ENCODE measurements at places on chromosomes 6 and 20.

GRCh38 chr20:56722042-56722441 is 92.9 kb downstream of the TFAP2C start:
- DNase-seq: no peak

DNA sequence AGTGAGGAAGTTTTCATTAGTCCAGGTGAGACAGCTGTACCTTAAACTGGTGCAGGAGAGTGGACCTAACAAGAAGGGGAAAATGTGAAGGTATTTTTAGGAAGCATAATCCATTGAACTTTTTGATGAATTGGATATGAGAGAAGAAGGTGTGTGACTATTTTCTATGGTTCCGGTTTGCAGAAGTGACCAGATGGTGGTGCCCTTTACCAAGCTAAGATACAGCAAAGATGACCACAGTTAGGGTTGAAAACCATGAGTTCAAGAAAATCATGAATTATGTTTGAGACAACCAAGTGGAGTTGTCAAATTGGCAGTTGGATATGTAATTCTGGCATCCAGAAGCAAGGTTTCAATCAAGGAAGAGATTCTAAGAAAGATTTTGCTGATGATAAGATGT is 61.9 kb upstream of the NRSN1 start:
- DNase-seq: peak; percentile 8

DNA sequence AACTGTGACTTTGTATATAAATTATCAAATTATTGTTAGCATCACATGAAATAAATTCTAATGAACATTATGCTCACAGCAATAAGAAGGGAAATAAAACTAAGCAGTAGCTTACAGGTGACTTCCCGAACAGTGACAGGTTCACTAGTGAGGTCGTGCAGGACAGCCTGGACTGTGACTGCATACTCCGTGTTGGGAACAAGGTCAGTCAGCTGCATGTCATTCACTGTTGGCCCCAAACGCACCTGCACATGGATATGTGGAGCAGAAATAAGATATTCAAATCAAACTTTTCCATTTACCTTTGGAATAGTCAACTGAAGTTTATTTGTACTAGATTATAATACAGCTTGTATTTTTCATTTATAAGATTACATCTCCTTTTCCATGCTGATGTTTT is 60.6 kb downstream of the COL12A1 start:
- no peak for DNase-seq

- no peak for DNase-seq
These were observed 987 bp downstream of the TMEM181 start for GRCh38 chr6:158560836-158561320.

DNA sequence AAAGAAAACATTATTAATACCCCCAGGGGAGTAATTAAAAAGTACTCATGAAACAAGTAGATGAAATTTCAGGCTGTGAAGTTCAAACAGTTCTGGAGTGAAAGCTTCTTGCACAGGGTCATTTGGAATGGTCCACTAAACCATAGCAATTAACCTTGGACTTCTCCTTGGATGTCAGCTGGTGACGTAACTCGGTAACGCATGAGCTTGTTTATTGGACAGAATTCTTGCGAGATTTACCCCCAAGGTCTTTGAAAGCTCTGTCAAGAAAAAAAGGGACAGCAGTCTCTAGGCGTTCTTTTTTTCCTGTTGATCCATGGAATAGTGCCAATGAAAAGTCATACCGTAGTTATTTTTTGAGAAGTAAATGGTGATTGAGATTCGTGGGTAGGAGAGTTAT is 2.2 kb downstream of the CD83 start:
- no peak for DNase-seq

- DNase-seq: no peak
These were observed 81.3 kb upstream of the NAA20 start for GRCh38 chr20:19935842-19936241.

- DNase-seq: no peak
These were observed 484.9 kb upstream of the MAN1A1 start for GRCh38 chr6:119834418-119834817.

GRCh38 chr20:11958855-11959254 is 41.2 kb downstream of the BTBD3 start:
- DNase-seq: no peak

DNA sequence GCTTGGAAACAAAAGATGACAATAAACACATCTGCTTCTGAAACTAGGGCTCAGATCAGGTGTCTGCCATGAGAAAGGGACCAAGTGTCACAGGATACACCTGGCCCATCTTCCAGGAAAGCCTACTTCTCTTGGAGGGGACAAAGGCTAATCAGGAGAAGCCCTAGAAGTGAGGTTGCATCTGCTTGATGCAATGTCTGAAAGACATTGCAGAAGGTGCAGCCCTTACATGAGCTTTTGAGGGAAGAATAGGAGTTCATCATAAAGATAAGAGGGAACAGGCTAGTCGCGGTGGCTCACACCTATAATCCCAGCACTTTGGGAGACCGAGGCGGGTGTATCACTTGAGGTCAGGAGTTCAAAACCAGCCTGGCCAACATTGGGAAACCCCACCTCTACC is 2.5 kb upstream of the BTN1A1 start:
- DNase-seq: no peak

DNA sequence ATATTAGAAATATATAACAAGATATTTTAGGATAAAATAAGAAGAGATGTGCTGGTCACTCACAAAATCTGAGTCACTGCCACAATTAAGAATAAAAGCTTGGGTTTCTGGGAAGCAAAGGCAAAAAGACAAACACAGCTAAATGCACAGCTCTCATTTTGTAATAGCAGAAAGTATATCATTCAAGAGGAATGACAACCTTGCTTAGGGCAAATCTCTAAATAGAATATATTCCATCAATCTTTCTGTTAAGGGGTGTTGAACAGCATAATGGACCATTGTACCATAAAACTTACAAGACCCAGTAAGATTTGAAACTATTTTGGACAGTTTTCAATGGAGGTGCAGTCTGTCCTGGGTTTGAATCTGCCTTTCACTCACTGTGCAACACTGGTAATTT is 464.9 kb upstream of the SOX4 start:
- DNase-seq: no peak

- DNase-seq: peak; percentile 93
These were observed 191.4 kb downstream of the TENT5A start for GRCh38 chr6:81561071-81561564.

- no peak for DNase-seq
These were observed 14.3 kb downstream of the LYRM4 start for GRCh38 chr6:5246141-5247097.

DNA sequence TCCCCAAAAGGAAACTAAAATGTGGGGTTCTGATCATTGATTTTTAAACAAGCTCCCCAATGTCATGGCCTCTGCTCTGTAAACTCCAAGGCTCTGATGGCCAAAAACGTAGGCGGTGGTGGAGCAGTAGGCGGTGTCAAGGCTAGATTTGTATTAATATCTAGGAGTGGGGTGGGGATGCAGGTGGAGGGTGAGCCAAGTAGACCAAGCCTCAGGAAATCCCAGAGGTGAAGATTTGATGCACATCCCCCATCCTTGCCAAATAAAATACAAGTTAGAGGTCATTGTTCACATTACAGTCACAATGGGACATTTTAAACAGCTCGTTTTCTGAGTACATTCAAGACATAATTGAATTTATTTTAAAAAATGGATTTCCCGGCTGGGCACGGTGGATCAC is 30.9 kb upstream of the TBC1D7 start:
- no peak for DNase-seq

GRCh38 chr6:101539510-101540245 is 146.2 kb downstream of the GRIK2 start:
- no peak for DNase-seq

DNA sequence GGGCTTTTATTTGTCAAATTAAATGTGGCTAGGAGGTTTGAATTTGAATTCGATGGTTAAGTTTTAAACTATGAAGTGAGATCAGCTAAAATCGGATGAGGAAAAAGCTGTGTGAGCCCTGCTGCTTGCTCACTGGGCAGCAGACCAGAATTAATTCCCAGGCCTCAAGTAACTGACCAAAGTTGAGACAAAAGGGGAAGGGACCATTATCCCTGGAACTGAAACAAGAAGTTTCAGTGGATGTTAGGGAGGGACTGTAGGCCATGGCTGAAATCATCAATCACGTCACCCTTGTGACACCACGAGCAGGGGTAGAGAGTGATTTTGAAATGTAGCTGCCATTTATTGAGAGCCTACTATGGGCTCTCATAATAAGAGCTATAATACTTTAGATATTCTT is 7.0 kb upstream of the PRSS35 start:
- no peak for DNase-seq

GRCh38 chr20:8766868-8767390 is 302.0 kb upstream of the PLCB4 start:
- no peak for DNase-seq

DNA sequence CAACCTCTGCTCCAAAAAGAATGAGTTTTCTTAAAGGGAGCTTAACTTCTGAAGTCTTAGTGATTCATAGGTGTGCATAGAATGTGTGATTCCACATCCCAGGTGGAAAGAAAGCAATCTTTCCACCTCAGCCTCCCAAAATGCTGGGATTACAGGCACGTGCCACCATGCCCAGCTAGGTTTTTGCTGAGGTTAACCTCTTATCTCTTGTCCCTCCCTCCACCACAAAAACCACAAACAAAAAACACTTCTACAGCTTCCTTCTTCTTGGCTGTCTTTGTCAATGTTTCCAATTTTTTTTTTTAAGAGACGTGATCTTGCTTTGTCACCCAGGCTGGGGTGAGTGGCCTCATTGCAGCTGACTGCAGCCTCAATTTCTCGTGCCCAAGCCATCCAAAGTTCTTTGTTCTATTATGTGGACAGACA is 8.1 kb upstream of the CSE1L start:
- no peak for DNase-seq

DNA sequence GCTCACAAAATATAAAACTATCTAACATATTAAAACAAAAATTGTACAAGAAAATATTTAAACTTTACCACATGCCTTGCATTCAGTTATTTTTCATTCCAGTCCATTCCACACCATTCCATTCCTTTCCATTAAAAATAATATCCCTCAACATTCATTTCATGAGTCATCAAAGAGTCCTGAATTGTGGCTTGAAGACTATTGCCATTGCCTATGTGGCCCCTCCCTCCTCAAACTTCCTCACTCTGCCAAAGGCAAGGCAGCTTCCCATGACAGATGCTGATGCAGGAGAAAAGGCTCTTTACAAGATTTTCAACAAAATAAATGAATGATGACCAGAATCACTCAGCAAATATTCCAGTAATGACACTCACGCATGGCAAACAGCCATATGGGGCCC is 31.7 kb downstream of the IL20RA start:
- no peak for DNase-seq

DNA sequence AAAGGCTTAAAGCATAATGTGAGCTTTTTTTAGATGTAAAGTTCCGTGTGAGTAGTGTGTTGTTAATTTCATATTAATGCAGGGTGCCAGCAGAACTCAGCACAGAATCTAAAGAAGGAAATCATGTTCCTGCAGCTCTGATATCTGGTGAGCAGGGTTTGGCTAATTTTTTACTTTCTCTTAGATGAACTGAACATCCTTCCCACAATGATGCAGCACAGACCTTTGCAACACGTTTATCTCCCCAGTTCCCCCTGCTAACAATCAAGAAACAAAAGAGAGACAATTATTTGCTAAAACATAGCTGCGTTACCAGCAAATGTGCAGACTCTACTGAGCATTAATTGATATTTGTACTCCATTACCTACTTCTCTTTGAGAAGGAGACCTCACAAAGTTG is 39.1 kb upstream of the ATXN1 start:
- DNase-seq: no peak

- no peak for DNase-seq
These were observed 117.4 kb downstream of the RFX6 start for GRCh38 chr6:116994447-116994846.

- DNase-seq: no peak
These were observed 7.2 kb upstream of the FAM50B start for GRCh38 chr6:3841711-3842565.

DNA sequence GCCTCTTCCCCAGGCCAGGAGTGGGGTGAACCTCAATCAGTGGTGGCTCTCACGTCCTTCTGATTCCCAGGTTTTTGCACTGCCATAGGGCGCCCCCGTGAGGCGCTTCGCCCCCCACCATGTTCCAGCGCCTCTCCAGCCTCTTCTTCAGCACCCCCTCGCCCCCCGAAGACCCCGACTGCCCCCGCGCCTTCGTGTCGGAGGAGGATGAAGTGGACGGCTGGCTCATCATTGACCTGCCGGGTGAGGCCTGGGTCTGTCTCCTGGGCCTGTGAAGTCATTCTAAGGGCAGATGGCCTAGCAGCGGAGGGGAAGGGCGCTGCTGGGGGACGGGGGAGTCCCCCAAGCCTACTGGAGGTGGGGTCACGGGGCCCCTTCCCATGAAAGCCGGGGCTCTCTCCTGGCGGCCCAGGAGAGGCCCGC is 4.5 kb downstream of the TP53INP2 start:
- DNase-seq: peak; percentile 33

DNA sequence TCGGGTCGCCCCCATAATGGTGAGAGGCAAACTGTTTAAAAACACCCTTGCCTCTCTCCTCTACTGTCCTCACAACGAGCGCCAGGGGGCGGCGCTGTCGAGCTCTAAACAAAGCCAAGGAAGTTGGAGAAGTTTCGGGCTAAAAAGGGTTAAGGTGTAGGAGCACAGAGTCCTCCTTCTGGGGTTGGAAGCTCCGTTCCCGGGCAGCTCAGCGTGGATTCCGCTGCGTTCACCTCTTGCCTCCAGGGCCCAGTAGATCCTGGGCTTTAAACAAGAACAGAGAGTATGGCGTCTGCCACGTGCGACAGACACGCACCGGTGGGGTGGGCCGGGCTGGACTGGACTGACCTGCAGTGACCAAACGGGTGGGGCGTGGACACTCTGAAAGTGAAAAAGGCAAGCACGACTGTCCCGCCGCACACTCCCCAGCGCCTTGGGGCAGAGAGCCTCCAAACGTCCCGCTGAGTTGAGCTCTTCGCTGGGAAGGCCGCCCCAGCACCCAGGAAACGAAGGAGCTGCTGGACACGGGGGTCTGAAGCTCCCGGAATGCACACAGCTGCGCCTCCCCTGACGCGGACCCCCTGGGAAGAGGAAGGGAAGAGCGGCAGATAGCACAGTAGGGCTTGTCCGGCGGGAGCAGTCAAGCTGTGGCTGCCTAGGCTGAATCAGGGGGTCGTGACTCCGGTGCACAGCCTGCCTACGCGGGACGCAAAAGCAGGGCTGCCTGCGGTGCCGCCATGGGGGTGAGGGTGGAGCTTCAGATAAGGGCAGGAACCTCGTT is 1.6 kb upstream of the THBD start:
- peak; percentile 23 for DNase-seq

- DNase-seq: no peak
These were observed 251.8 kb upstream of the PRND start for GRCh38 chr20:4469910-4470309.

GRCh38 chr20:17835240-17835933 is 133.2 kb downstream of the SNX5 start:
- no peak for DNase-seq

- DNase-seq: no peak
These were observed 574.9 kb upstream of the CHD6 start for GRCh38 chr20:42193119-42193518.

GRCh38 chr20:1848373-1848772 is 46.8 kb upstream of the SIRPA start:
- DNase-seq: no peak

- no peak for DNase-seq
These were observed 53.5 kb downstream of the KCNQ5 start for GRCh38 chr6:72675396-72675795.

GRCh38 chr6:26575494-26575939 is 21.2 kb upstream of the ABT1 start:
- no peak for DNase-seq

All from NCI-H774 (cell line).